ENCODE measurements at places on chromosomes 1 and 21.

GRCh38 chr1:154326546-154327465, 1.5 kb downstream of the ATP8B2 start:
- no peak for DNase-seq

DNA sequence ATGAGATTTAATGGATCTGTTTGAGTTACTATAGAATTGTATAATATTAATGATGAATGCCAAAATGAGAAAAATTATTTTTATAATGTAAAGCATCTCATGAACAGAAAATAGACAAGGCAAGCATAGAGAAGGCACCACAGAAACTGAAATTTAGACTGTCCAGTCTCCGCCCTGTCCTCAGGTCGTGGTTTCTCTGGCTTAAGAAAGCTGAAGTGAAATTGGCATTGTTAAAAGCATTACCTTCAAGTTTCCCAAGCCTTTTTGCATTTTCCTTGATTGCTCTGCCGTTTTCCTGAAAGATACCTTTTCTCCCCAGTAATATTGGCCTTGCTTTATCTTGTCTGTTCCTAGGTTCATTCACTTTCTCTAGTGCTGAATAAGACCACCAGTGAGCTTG, 58.0 kb downstream of the VPS13D start:
- DNase-seq: no peak

GRCh38 chr1:79839882-79840281, 833.4 kb upstream of the ADGRL4 start:
- no peak for DNase-seq

GRCh38 chr1:247111259-247111699, 7.1 kb upstream of the ZNF669 start:
- DNase-seq: no peak

DNA sequence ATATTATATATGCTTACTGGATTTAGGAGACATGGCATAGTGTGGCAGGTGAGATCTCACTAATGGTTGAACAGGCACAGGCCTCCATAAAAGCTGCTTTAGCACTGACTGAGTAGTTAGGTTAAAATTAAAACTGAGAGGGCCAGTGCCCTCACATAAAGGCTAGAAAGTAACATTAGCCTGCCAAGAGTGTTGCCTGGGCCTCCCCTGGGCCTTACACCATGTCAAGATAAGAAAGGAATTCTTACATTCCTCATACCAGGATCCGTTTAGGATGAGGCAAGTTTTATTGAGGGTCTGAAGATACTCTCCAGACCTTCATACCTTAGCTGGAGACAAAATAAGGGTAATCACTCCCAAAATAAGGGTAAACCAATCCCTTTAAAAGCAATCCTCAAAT, 1011.8 kb downstream of the PLA2G4A start:
- no peak for DNase-seq

GRCh38 chr1:70892140-70892539, 155.5 kb downstream of the PTGER3 start:
- no peak for DNase-seq

- no peak for DNase-seq
Measured at GRCh38 chr21:45303751-45304475, 16.2 kb upstream of the POFUT2 start.

- peak; percentile 50 for DNase-seq
Measured at GRCh38 chr1:51518586-51519047, 449 bp downstream of the EPS15 start.

- DNase-seq: peak; percentile 79
Measured at GRCh38 chr1:23403735-23404486, 20.6 kb downstream of the TCEA3 start.

DNA sequence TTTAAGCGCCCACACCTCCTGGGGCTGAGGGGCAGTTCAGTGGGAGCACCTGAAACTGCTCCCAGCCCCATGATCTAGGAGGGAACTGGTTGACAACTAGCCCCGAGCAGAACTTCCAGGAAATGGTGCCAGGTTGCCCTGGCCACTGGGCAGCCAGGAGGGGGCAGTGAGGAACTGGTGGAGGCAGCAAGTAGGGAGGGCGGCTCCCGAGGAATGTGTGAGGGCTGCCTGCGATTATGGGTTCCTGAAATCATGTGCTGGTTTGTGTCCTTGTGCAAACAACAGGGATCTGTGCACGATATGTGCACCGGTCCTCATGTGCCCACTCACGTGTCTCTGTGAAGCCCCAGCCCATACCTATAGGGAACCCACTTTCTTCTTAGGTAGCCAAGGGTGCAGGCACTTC, 9.9 kb downstream of the GPR3 start:
- peak; percentile 47 for DNase-seq

- DNase-seq: peak; percentile 33
Measured at GRCh38 chr1:154407198-154408091, 2.3 kb downstream of the IL6R start.

GRCh38 chr1:203378556-203379245, 27.8 kb upstream of the FMOD start:
- DNase-seq: no peak

DNA sequence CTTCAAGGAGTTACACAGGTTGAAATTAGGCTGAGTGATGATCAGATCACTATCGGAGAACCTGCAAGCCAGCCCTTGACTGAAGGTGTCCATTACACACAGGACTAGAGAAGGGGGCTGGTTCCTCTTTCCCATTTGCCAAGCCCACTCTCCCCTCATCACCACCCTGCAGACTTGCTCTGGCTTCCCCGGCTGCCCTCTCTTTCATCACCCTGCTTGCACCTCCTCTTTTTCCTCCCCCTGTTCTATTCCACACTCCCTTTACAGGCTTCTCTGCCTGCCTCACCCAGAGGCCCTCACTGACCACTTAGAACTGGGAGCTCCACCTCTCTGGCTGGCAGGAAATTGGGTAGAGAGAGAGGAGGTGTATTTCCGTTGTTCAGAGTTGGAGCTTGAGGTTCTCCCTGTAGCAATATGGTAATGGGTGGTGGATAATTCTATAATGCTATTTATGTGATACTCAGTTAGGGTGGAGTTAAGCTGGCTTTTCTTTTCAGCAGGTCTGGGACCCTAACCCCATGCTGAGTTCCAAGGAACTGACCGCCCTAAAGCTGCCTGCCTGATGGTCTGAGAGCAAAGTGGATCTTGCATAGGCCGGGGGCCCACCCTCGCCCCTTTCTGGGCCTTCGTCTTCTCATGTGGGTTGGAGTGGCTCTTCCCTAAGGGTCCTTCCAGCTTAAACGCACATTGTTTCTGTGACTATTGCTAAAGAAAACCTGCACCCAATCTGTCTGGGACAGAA, 111.8 kb upstream of the ADAR start:
- DNase-seq: no peak

GRCh38 chr21:41095983-41096382, 72.0 kb upstream of the BACE2 start:
- no peak for DNase-seq

GRCh38 chr1:159707472-159708260, 6.7 kb downstream of the CRP start:
- no peak for DNase-seq

GRCh38 chr1:160256396-160257046, 5.8 kb downstream of the DCAF8 start:
- no peak for DNase-seq

Data from CD4-positive, alpha-beta T cell treated with Interferon alpha-2 for 1 hour (primary cell).